AG10803 (cell line): ENCODE measurements at places on chromosomes 3 and 15.
A peak's percentile ranks its signal among the peaks of the same experiment; 100 is the strongest.

GRCh38 chr15:92899948-92900730 is at the start of gene CHD2:
CHD2 (plus strand) TSS chr15:92900324; CDS start chr15:92901238, 914 bp downstream.
- DNase-seq, result peak; percentile 71

GRCh38 chr3:11467875-11468274 is 175.8 kb downstream of the VGLL4 start:
- no peak for DNase-seq

DNA sequence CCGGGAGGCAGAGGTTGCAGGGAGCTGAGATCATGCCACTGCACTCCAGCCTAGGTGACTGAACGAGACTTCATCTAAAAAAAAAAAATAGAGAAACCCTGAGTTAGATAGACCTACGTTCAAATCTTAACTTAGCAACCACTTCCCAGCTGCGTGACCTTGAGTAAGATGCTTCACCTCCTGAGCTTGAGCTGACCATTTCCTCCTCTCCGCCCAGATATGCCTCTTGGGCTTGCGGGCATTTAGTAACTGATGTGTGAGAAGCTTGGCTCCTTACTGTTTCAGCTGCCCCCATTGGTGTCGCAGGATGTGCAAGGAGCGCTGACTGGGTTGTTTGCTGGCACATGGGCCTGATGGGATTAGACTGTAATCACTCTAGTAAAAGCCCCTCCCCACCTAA is 26.9 kb upstream of the ATG7 start:
- DNase-seq, result no peak

- no peak for DNase-seq
These were observed 317.1 kb downstream of the MEX3B start for GRCh38 chr15:81728726-81729125.

DNA sequence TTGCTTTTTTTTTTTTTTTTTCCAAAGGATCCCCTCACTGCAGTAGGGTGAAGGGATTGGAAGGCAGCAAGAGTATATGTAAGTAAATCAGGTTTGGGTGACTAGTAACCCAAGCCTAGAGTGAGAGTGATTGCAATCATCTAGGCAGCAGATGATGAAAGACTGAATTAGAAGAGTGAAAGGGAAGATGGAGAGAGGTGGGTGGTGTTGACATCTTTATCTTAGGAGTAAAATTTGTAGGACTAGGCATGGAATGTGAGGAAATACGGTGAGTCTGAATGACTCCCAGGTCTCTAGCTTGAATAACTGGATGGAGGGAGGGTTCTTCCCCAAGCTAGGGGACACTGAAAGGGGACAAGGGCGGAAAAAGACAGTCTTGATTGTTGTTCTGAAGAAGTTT is 63.4 kb downstream of the TPRG1 start:
- DNase-seq, result no peak

DNA sequence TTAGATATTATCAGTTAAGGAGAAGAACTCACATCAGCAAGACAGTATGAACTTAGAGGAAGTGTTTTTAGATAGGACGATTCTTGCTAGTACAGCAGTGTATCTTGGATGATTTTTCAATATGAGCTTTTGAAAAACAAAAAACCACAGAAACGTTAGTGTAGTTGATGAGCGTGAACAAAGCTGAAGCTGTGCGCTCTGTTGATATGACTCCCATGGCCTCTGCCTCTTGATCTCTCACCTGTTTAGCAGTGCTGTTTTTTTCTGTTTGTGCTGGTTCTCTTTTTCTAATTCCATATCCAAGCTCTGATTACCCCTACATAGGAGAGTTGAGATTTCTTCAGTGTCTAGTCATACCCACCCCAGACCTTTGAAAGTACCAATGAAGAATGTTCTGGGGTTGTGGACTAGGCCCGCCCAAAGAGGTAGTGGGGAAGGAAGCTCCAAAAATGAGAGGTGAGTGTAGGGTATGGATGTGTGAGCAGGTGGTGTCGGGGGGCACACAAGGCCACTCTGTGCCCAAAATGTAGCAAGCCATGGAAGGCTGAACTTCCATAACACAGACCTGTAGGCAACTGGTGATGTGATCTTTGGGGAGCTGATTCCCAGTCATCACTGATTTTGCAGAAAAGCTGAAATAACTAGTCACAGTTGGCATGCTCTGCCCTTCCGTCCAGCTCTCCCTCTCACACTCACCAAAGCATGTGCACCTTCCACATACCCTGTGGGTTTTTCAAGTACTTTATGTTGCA is 20.0 kb upstream of the CMTM7 start:
- DNase-seq, result no peak

DNA sequence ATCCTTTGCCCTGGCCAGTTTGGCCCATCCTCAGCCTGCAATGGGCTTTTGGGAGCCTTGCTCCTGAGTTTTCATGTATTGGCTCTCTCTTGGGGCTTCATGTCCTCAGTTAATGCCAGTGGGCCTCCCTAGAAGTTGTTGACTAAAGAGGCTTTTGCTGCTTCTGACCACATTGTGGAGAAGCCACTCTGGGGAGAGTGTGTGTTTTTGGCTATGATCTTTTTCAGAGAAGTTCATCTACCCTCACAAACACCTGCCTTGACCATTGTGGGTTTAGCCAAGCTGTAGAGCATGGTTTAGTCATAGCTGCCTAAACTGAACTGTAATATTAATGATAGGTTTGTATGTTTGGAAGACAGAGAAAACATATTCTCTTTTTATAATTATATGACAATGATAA is 6.0 kb downstream of the MRAS start:
- no peak for DNase-seq

DNA sequence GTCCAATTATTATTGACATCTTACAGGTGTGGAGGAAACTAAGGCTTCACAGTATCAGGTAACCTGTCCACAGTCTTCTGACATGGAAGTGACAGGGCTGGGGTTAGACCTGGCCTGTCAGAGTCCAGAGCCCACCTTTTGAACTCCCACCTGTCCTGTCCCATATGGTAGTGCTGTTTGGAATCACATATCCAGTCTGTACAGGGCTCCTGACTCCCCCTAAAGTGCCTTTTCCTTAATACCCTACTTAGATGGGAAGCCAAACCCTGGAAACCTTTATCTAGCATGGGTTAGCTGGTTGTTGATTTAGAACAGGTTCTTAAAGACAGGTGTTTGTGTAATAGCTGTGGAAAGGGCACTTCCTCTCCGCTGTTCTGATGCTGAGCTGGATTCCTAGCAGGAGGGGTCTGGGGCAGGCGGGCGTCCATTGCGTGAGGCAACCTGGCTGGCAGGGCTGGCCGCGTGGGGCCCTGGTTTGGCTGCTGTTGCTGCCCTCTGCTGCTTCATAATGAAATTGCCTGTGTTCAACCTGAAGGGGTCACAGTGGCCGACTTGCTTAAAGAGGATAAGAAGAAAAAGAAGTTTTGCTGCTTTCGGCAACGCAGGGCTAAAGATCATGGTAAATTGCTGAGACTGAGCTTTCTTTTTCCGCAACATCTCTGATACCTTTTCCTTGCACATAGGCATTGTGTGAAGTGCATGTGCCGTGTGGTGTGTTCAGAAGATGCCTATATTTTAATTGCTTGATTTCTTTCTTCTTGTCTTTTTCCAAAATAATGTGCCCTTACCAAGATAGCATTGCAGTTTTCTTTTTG is 136.2 kb downstream of the CHDH start:
- DNase-seq, result peak; percentile 51

- DNase-seq, result no peak
These were observed 25.4 kb upstream of the THRB start for GRCh38 chr3:24520101-24520495.

- DNase-seq, result no peak
These were observed 348.7 kb upstream of the LMCD1 start for GRCh38 chr3:8152821-8153418.

GRCh38 chr15:44427756-44428724 is 611 bp downstream of the CTDSPL2 start:
- peak; percentile 7 for DNase-seq

DNA sequence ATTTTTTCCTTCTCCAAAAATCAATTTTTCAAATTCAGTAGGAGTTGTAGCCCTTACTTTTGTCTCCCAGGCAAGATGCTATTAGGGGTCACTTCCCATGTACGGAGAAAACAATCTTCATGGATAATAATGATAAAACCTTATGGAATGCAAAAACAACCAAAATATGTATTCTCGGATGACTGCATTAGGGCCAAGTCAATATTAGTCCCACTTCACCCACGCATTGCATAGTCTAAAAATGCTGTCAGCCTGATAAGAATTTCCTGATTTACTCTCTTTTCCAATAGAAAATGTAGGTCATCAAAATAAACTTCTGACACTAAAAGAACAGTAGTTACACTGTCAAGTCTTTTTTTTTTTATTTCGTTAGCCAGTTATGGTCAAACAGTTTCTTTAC is 2.7 kb downstream of the VGLL3 start:
- peak; percentile 86 for DNase-seq

GRCh38 chr3:155701882-155702465 is 42.9 kb downstream of the PLCH1 start:
- peak; percentile 67 for DNase-seq

- DNase-seq, result no peak
These were observed 4.2 kb downstream of the VPS33B start for GRCh38 chr15:91018158-91018557.

GRCh38 chr15:36658312-36658711 is 78.9 kb downstream of the CDIN1 start:
- peak; percentile 71 for DNase-seq

DNA sequence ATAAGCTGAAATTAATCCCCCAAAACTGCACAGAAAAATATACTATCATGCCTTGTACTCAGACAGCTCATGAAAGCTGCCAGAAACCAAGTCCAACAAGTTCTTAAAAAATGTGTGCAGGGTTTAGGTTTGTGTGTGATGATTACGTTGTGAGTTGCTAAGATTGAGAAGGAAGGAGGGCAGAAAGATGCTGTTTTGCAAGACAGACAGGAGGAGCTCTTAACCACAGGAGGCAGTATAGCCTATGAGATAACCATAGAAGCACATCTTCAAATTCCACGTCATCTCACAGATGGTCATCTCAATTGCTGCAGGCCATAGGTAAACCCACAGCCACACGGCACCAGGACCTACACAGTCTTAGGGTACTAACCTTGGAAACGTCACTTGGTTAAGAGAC is 191.9 kb downstream of the STT3B start:
- DNase-seq, result peak; percentile 5

- DNase-seq, result no peak
These were observed 21.2 kb downstream of the WHAMM start for GRCh38 chr15:82830427-82831173.

DNA sequence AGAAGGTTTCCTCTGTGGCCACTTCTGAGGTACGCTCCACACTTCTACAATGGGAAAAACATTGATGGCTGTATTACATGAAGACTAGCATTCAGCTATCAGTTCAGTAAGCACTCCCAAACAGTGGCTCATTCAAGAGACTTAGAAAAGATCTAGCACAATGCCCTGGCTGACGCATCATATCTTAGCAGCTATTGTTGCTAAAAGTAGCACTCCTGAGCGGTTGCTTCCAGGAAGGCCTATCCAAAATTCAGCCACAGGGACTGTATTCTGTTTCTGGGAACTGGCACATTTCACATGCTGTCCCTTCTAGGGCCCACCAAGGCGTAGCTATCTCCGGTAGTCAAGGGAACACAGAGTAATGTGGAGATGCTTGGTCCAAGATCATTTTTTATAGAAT is 21.2 kb upstream of the SPRED1 start:
- DNase-seq, result no peak

GRCh38 chr3:159252772-159253384 is 451.0 kb downstream of the MFSD1 start:
- peak; percentile 73 for DNase-seq

GRCh38 chr3:124201786-124202185 is 209.9 kb upstream of the ROPN1 start:
- DNase-seq, result no peak

DNA sequence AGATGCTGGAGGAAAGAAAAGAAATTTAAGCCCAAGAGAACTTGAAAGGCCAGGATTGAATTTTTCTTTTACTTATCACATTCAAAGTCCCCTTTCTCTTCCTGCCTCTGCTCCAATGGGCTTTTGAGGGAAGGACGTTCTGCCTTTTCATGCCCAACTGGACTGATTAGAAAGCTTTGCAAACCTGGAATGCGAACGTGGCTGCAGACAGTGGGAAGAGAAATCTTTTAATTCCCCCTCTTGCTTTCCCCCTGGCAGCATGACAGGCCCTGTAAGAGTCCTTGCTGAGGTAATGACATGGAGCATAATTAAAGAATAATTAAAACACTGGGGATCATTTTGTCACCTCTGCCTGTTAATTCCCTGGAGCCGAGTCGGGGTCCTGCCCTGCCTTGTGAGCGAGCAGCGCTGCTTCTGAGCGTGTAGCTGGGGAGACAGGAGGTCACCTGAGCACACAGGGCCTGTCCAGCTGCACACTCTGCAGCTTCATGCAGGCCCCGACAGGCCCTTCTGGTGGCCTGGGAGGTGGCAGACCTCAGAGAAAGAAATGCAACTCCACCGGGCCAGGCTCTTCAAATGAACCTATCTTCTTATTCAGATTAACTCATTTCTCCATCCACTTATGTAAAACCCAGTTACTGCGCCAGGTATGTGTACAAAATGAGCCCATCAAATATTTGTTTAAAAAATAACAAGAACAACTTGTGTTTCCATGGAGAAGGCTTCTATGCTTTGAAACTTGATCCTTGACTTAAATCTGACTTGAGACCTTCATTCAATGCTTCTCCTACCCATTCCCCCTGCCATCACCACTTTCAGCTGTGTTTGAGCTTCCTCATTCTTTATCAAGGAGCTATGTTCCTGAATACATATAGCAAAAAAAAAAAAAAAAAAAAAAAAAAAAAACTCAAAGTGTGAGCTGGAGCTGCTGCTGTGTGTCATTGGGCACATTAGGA is 628.2 kb upstream of the CFAP20DC start:
- no peak for DNase-seq

DNA sequence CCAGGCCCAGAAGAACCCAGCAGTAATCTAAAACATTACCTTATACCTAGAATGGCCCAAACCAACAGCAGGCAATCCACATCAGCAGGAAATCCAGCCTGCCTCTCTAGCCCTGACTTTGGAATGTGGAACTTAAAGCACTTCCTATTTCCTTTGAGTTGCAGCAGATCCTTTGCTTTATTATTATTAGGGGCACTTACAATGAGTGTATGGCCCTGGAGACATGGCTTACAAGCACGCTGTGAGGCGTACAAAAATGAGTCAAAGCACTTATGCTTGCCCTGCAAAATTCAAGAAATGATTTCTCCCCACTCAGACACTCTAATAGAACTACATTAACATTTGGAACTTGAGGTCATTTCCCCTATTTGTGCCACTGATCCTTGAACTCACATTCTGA is 9.5 kb upstream of the KNSTRN start:
- peak; percentile 11 for DNase-seq

DNA sequence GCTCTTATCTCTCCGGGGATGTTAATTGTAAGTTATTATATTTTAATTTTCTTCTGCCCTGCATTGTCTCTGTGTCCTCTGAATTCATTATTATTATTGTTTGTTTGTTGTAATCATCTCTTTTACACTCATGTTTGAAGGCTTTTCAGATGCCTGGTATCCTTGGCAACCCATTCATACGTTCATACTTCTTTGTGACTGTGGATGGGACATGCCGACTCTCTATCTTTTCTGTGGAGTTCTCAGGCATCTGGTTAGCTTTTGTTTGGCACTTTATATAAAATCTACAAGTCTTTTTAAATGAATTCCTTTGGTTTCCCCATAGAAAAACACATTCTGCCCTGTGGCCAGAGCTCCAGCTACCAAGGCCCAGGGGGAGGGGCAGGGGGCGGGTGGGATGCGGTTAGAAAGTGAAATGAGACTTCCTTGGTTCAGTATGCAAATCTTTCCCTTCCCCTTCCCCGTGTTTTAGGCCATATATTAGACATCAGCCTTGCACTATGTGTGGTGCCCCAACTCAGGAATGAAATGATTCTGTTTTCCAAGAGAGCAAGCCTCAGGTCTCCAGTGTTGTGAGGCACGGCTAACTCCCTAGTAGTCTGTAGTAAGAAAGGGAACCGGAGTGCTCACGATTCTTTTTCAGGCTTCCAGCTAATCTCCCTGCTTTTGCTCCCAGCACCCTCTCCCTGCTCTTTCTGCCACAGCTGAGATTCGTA is 79.2 kb downstream of the SST start:
- DNase-seq, result no peak
